GM03348 (cell line): ENCODE measurements at places on chromosomes 6 and 20.

GRCh38 chr20:12287575-12287974, 369.9 kb downstream of the BTBD3 start:
- no peak for DNase-seq

DNA sequence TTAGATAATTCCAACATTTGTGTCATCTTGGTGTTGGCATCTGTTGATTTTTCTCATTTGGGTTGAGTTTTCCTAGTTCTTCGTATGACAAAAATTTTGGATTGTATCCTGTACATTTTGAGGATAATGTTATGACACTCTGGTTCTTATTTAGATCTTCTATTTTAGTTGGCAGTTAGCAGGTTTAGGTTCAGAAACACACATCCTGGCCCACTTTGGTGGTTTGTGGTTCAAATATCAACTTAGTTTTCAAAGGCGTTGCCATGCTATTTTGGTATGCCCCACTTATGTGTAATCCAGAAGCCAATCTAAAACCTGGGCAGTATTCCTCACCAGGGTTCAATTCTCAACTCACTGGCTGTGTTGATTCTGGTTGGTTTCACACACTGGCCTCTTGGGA, 68.2 kb downstream of the NOX3 start:
- no peak for DNase-seq

- no peak for DNase-seq
These were observed 175.5 kb upstream of the GJE1 start for GRCh38 chr6:141957271-141957670.

DNA sequence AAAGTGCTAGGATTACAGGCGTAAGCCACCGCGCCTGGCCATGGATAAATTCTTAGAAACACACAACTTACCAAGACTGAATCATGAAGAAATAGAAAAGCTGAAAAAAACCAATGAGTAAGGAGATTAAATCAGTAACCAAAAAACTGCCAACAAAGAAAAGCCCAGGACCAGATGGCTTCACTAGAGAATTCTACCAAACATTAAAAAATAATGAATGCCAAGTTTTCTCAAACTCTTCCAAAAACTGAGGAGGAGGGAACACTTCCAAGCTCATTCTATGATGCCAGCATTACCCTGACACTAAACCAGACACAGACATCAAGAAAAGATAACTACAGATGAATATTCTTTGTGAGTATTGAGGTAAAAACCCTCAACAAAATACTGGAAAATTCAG, 44.3 kb downstream of the USP49 start:
- DNase-seq, result no peak

GRCh38 chr20:19839053-19839452, 81.0 kb downstream of the RIN2 start:
- no peak for DNase-seq

GRCh38 chr6:44260451-44261297, 3.3 kb upstream of the SLC35B2 start:
- DNase-seq, result no peak

DNA sequence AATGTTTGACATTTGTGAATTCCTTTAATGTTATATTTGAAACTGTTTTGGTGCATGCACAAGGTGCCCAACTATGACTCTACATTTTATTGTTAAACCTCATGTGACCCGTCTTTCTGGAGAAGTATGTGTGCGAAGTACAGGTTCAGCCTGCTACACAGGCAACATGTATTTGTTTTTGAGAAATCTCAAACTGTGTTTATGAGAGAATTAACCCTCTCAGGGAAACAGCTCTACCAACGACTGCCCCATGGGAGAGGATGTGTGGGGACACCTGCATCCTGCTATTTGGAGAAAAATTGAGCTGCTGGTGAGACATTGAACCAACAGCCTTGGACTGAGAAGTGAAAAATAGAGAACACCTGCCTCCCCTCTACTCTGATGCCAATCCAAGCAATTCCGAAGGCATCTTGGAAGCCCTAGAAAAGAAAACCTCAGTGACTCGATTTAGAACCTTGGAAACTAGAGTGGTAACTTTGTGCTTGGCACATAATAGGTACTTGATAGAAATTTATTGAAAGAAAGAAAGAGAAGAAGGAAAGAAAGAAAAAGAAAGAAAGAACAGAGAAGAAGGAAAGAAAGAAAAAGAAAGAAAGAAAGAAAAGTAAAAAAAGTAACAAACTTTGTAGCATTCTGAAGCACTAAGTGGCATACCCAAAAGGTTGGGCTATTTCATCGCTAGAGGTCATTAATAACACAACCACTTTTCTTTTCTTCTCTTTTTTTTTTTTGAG, 2.9 kb upstream of the AKAP12 start:
- DNase-seq, result no peak
